Stimulated activated CD8-positive, alpha-beta memory T cell treated with anti-CD3 and anti-CD28 coated beads, Interleukin-4, amount 100 ng/mL, for 4 hours (primary cell): ENCODE measurements at places on chromosomes 2 and 18.

DNA sequence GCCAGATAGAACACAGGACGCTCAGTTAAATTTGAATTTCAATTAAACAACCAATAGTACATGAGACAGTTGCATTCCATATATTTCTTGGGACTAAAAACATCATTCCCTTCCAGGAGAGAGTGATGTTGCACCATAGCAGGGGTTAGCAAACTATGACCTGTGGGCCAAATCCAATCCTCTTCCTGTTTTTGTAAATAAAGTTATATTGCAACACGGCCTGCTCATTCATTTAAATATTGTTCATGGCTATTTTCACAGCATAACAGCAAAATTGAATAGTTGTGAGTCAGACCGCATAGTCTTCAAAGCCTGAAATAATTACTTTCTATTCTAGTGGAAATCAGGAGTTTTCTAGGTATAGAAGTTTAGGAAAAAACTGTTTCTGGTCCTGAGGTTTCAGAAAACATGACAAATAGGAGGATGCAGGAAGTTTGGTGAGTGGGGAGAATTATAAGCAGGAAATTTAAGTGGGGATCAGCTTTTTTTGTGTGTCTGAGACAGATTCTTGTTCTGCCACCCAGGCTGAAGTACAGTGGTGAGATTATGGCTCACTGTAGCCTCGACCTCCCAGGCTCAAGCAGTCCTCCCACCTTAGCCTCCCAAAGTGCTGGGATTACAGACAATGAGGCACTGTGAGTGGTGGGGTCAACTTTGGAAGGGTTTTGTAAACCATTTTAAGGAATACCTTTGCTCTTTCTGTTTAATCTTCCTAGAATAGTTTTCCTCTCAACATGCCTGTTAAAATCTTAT lies 131.5 kb downstream of the SOCS6 start:
- DNase-seq: no peak

DNA sequence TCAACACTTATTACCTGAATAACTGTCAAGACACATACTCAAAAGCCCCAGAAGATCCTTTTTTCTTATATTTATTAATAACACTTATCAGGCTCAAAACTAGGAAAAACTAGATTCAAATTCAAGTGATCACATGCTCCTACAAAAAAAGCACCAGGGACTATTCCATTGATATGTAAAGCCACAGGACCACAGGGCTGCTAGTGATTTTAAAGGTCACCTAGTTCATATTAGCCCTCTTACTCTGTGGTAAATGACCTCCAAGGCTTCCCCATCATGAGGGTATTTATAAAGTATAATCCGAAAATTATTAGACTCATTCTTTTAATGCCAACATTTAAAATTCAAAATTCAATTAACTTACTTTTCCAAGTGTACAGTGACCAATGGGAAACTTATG lies 52.5 kb downstream of the LRPPRC start:
- no peak for DNase-seq

- no peak for DNase-seq
These were observed 48.1 kb downstream of the ADCY3 start for GRCh38 chr2:24871852-24872333.

- DNase-seq: no peak
These were observed 12.3 kb upstream of the PLEK start for GRCh38 chr2:68352651-68353391.

DNA sequence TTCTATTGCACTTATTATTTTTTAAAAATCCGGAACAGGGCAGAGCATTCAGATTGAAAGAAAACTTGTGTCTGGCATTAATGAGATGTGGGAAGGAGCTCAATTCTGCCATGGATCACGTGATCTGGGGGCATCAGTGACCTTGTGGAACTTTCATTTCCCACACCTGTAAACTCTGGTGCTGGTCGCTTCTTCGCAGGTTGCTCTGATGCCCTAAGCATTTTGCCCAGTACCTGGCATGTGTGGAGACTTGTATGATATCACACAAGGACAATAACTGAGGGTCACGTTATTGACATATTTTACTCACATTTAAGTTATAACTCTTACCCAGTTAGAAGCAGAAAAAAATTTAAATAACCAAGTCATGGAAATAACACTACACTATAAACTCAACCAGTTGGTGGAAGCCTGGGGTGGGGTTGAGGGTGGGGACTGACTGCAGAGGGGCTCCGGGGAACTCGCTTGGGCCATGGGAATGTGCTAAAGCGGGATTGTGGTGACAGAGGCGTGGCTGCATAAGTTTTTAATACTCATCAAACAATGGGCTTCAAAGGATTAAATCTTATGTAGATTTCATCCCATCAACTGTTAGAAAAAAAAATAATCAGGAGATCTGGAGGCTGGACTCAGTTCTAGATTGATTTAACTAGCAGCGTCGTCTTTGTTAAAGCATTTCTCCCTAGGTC lies 36.5 kb downstream of the ST3GAL5 start:
- DNase-seq: no peak

- DNase-seq: no peak
These were observed 48.7 kb upstream of the KCNF1 start for GRCh38 chr2:10863047-10863446.

DNA sequence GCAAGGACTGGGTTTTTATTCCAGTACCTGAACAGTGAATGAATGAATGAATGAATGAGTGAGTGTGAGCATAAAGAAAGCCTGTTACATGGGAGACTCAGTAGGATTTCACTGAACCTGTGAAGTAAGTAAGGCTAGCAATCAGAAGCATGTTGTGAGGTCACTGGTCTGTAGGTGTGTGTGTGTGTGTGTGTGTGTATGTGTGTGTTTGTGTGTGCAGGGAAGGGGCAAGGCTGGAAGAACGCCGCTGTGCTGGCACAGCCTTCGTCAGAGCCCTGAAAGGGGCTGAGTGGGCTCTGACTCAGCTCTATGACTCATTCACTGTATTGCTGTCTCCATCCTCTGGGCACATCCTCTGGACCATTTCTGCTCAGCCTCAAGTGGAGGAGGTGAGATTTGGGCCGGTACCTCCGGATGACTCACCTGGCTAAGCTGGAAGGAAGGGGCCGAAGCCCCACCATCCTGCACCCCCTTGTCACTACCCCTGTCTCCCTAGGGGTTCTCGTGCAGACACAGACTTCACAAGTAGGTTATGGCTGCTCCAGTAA lies 51.4 kb upstream of the MRPL33 start:
- DNase-seq: peak; percentile 38

DNA sequence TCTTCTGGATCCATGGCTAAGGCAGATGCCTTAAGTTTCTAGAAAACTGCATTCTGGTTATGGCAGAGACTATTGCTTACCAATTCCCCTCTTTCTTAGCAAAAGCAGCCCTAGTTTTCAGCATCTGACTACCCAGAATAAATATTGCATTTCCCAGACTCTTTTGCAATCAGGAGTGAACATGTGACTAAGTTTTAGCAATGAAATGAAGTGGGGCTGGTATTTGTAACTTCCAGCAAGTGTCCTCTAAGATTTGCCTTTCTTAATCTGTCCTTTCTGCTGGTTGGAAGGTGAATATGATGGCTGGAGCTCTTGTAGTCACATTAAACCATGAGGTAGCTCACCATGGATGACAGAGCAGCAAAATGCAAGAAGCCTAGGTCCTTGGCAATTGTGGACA lies 132.9 kb upstream of the PKDCC start:
- DNase-seq: no peak

DNA sequence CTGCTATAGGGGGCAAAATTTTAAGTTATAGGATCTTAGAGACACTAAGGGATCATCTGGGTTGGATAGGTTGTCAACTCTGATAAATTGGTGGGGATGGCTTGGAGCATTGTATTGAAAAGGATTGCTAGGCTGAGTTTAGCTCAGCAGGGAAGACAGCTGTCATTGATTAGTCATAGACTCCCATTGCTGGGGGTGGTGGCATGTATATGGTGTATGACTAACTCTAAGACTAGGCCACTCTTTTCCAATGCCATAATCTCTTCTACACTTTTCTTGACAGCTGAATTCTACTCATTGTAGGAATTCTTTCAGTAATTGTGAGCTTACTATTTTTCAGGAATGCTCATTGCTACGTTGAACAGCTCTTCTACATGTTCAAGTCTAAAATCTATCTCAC lies 81.3 kb upstream of the PELI1 start:
- no peak for DNase-seq

GRCh38 chr2:139357972-139358371 lies 577.8 kb upstream of the NXPH2 start:
- DNase-seq: no peak

DNA sequence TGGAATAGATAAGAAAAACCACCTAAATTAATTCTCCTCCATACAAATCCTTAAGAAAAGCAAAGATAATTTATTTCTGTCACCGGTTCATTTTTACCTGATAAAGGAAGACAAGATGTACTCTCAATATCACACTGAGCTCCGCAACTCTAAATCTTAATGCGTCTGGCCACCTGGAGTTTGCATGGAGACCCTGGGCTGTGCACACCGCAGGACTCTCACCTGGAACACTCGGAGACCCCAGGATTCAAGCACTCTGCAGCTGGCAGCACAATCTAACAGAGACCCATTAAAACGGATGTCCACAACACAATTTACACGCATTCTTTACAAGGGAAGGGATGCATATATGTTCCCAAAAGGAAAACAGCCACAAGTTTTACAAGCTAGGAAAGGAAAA lies 72.2 kb downstream of the ZNF516 start:
- no peak for DNase-seq

- no peak for DNase-seq
These were observed 1389.8 kb upstream of the TMEFF2 start for GRCh38 chr2:193584522-193584938.

- no peak for DNase-seq
These were observed 470 bp downstream of the KCNF1 start for GRCh38 chr2:10912076-10912731.

DNA sequence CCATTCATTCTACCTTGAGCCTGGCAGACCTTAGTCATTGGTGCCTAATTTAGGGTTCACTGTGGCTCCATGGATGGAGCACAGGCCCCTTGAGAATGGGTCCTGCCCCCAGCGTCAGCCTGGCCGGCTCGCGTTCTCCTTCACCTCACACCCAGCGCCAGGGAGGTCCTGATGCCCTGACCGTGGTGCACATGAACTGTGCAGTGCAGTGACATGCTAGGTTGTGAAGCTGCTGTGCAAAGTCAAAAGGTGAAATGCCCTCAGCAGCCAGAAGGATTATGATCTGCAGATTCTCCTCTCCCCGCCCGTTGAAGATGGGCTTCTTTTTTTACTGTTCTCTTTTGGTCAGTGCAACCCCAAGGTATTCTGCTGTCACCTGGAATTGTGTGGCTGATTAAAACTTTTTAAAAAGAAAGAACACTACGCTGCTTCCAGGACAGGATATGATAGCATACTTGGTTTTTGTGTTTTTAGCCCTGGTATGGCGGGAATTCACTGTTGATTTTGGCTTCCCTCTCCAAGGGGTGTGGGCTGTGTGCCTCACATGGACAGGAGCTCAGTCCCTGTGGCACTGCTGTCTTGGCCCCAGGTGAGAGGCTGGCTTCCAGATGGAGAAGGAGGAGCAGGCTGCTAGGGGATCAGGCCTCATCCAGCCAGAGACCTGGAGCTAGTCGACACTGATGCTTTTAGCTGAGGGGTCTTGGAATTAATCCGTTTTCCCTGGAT lies 49.4 kb upstream of the MCFD2 start:
- no peak for DNase-seq

GRCh38 chr18:73778032-73778359 lies 369.6 kb downstream of the FBXO15 start:
- no peak for DNase-seq

DNA sequence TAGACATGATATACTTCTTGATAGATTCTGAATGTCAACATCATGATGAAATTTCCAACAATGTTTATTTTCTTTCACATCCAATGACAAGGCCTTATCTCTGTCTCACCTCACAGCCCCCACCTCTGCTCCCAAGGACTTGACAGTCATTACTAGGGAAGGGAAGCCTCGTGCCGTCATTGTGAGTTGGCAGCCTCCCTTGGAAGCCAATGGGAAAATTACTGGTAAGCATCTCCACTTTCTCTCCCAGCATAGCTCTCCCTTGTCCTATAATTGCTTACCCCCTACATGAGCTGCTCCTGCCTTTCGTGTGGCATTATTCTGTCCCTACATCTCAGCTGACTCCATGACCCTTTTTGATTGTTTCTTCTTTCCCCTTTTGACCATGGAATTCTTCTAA lies 821.8 kb downstream of the MBD2 start:
- no peak for DNase-seq

- DNase-seq: no peak
These were observed 46.0 kb upstream of the SEC11C start for GRCh38 chr18:59093668-59094067.

DNA sequence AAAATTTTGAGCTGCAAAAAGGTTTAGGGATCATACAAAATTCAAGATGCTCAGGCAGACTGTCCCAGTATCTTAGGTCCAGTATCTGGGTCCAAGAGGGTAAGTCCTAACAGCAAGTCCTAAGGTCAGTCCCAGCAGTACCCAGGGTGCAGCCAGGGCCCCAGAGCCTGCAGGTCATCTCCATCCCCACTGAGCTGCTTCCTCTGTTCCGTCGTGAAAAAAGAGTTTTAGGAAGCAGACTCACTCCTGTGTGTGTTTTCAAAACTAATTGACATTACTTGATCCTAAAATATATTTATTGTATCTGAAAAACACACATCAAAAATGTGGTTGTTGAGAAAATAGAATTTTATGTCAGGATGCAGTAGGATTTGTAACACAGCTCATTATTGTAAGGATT lies 69.9 kb upstream of the ALKAL2 start:
- no peak for DNase-seq

DNA sequence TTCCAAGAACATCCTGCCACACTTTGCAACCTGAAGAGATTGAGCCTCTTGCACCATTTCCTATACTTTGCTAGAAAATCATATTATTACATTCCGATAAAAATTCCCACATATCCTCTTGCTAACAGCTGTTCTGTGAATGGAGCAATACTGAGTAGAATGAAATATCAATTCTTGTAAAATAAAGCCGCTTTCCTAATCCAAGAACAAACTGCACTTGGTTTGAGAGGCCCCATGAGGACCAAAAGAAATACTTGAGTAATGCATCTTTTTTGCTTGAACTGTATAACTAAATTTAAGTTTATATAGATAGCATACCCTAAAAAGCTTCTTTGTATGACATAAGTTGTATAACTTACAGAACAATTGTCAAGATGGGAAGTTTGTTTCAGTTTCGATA lies 632.4 kb upstream of the SLC8A1 start:
- DNase-seq: no peak

GRCh38 chr18:11004951-11005350 lies 144.4 kb downstream of the PIEZO2 start:
- DNase-seq: no peak

DNA sequence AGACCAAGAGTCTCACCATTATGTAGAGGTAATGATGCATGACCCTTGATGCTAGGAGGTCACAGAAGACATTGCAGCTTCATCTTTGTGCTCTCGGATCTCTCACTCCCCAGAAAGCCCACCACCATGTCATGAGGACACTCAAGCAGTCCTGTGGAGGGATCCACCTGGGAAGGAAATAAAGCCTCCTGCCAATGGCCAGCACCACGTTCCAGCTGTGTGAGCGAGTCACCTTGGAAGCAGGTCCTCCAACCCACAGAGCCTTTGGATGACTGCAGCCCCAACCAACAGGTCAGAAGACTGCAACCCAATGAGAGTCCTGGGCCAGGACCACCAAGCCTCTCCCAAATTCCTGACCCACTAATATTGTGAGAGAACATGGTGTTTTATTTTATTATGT lies 38.4 kb downstream of the CYP26B1 start:
- no peak for DNase-seq
